Fibroblast of skin of scalp (primary cell): ENCODE measurements at places on chromosomes 7 and 10.

DNA sequence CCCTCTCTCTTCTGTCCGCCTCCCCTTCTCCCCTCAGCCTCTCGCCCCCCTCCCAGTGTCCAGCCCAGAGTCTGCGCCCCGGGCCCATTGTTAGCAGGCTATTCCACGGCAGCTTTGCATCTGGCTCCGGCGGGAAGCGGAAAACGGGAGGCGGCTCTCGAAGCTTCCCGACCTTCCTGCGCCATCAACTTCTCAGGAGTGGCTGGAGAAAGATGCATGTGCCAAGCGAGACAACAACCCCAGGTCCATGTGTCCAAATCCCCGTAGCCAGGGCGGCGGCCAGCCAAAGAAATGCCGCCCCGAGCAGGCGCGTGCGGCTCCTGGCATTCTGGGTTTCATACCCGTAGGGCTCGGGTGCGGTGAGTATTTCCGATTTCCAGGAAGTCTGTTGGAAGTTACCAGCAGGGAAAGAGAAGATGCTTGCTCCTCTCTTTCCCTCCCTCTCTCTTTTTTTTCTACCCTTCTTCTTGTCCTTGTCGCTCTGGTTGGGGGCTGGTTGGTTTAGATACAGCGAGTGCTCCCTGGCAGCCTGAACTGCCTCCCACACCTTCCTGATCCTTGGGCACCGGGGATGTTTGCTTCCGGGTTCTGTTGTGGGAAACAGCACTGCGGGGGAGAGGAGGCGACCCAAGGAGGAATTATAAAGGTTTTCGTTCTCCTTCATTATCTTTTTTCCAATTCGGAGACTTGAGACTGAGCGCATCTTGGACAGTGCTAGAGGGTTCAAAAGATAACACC lies 1.2 kb upstream of the HOXA2 start:
- DNase-seq = no peak

DNA sequence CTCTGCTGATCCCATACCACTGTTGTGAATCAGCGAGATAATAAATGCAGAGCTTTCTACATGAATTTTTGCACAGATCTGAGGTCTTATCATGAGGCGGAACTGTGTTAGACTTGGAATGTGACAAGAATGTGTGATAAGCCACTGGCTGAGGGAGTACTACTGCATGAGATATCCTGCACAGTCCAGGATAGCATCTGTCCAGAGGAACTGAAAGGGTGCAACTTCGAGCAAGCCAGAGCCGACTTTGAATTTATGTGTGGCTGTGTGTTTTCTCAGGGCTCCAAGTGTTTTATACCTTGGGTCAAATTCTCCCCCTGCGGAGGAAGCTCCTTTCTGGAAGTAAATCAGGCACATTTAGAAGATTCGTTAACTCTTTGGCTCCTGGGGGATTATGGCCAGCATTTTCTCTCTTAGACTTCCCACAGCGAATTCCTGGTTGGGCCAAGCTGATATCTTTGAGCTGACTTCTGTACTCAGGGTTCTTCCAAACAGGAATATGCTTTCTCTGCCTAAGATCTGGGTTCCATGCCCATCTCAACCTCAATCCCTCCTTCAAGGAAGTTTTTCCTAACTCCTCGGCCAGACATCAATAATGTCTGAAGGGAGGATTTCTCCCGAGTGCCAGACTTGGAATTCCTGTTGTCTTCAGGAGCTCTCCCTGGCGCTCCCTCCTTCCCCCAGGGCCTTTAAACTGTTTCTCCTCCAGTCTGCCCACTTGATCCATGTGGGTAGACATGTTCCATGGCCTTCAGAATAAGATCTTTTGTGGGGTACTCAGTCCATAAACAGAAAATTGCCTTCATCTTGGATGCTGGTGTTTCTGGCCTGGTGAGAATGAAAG lies 2.5 kb upstream of the MEST start:
- DNase-seq = peak; percentile 80

DNA sequence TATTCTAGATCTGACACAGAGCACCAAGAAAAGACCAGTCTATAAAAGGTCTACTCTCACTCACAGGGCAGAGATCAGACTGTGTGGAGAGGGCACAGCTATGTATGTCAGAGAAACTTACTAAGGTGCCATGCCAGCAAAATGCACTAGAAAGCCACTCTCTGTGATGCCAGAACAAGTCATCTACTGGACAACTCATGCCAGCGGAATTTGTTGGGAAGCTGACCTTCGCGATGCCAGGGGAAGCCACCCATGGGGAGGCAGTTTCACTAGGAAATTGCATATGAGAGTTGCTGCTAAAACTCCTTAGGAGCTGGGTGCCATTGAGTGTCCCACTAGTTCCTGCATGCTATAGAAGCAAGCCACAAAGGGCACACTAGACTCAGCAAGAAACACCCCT lies 58.5 kb downstream of the MICU1 start:
- DNase-seq = peak; percentile 33

GRCh38 chr10:126147866-126148587 lies 240.2 kb downstream of the ADAM12 start:
- DNase-seq = peak; percentile 89

DNA sequence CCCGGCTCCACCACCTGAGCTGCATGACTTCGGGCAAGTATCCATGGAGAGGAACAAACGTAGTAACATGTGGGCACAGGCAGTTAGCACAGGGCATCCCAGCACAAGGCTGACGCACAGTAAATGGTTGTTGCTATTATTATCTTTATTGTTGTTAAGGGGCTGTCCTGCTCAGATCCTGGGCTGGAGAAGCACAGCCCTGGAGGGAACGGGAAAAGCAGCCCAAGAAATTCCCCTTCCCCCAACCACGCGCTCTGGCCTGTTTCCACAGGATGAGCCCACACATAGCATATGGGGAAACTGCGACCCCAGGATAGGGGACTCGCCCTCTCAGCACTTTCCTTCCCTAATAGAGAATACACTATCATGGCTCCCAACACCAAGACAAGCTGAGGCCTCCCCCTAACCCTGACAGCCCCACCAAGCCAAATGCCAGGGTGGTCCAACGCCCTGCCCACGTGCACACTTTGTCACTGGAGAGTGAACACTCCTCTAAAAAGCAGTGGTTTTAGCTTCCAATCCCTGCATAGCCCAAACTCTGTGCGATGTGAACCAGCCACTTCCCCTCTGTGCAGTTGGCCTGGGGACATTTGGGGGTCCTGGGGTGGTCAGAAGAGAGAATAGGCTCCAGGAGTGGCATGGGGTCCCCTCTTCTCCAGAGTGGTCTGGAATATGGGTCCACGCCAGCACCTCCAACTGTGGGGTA lies 11.0 kb downstream of the PSD start:
- DNase-seq = no peak

GRCh38 chr10:24926557-24926956 lies 25.8 kb downstream of the PRTFDC1 start:
- no peak for DNase-seq

DNA sequence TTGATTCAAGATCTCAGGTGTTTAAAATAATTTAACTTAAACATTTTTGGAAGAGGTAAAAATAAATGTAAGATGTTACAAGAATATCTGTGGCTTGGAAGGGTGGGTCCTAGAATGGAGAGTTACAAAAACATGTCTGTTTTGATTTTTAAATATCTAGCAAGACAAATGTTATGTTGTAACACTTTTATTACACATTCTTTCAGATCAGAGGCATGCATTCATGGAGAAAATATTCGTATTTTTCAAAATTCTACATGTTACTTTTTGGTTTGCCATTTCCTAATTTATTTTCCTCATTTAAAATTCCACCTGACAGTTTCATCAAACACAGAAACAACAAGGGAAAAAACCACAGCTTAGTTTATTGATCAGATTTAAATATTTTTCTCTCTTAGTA lies 10.0 kb downstream of the WBP1L start:
- peak; percentile 28 for DNase-seq
